CD14-positive monocyte (primary cell): ENCODE measurements at places on chromosomes 6 and 20.

DNA sequence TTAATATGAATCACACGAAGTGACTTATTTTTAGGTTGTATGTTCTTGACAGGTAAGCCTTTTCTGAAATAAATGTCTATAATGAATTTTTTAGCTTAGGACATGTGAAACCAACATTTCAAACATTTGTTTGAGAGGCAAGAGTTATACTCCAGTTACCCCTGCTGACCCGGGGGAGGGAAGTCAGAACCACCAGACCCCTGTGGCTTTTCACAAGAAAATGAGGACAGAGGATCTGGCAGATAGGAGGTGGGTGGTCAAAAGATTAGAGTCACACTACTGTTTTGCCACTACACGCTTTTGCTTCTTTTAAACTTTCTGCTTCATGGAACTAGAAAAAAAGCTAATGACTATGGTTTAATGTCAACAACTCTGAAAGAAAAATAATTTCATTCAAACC lies 27.5 kb upstream of the ADGRF4 start:
- DNase-seq: no peak

DNA sequence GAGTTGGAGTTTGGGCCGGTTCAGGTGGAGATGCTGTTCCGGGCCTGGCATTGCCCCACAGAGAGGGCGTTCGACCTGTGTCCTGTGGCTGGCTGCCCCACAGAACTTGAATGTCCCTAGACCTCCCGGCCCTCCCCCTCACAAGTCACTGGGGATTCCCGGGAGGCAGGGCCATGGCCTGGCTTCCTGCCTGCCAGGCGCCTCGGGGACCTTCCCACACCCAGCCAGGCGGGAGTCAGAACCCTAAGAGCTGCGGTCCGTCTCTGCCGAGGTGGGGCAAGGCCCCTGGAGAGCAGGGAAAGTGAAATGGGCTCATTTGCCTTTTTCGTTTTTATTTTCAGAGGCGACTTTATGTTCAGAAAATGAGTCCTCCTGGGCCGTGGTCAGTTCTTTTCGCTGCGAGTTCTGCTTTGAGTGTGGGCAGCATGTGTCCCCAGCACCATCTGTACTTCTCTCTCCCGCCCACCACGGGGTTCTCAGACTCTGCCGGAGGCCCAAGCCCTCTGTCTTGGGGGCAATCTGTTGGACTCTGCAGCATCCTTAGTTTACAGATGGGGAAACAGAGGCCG lies 8.5 kb downstream of the RBM38 start:
- DNase-seq: no peak

DNA sequence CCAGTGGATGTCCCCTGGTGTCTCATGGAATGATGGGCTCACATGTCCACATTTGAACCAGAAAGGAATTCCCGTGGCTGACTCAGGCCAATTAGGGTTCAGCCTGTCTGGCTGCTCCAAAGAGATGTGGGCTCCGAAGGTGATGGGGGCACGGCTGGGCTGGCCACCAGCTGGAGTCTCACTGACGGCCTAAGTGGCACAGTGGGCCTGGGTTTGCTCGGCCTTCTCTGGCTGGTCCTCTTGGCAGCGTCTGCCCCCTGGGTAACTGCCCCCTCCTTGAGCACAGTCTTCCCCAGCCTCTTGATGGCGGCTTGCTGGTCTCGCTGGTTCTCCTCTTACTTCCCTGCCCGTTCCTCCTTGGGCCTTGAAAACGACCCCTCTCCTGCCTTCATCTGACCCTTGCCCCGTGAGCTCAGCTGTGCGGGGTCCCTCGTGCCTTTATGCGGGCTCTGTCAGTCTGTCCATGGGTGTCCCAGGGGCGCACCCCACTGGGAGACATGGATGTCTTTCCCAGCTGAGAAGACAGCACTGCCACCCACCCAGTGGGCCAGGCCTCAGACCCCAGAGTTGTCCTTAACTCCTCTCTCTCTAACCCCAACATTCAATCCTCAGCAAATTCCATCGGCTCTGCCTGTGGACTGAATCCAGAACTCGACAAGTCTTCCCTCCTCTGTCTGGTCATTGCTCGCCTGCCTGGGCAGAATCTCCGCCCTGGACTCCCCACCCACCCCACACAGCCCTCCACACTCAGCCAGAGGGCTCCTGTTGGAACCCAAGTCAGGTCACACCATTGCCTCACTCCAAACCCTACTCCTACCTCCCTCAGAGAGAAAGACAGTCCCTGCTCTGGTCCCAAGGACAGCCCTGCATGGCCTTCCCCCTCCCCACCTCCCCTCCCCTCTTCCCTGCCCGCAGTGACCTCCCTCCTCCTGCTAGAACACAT lies 78.7 kb downstream of the CEBPB start:
- DNase-seq: no peak

- DNase-seq: no peak
These were observed 60.5 kb downstream of the MTHFD1L start for GRCh38 chr6:150925976-150926375.

DNA sequence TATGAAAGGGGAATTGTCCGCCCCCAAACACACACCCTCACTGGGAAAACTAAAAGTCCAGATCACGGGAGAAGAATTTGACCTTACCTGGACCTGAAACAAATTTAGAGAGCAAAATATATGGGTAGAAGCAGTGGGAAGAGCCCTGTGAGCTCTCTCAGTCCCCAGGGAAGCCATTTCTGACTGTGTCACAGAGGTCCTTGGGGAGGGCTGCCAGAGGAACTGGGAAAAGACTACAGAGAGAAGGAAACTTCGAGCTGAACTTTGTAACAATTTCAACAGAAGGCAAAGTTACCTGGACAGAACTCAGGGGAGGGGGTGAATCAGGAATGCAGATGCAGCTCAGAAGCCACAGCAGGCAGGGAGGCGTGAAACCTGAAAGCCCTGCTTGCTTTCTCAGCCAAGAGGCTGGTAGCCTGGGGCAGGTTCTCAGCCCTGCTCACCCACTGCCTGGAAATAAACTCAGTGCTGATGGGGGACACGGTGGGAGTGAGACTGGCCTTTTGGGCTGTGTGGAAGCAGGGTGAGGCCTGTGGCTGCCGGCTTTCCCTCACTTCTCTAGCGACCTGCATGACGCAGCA lies 163.8 kb downstream of the TMEM200A start:
- no peak for DNase-seq

DNA sequence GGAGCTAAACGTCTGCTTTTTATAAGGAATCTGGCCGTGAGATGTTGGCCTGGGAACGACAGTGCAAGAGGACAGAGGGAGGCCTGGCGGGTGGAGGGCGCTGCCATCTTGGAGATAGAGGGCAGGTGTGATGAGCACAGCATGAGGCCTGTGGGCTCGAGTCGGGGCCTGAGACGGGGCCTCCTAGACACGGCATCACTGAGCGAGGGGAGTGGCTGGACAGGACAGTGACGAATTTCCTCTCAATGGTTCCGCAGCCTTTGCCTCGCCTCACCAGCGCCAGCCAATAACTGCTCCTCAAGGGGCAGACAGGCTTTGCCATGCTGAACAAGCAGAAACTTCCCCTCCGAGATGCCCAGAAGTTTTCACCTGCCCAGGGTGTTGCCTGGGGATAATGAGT lies 376.7 kb downstream of the THBS2 start:
- DNase-seq: no peak

DNA sequence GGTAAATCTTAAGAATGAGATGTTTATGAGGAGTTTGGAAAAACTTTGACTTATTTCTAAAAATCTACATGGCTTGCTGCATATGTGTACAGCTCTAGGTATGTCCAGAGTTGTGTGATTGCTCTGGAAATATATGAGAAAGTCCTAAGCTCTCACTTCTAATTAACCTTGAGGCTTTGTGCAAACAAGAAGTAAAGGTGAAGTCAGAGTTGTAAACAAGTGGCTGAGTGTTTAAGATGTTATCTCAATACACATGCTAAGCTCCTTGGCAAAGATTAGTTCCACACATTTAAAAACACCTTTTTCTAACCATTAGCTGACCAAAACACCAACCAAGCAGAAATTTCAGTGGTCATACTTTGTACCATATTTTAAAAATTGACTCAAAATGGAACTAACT lies 684.2 kb downstream of the HTR1B start:
- no peak for DNase-seq

DNA sequence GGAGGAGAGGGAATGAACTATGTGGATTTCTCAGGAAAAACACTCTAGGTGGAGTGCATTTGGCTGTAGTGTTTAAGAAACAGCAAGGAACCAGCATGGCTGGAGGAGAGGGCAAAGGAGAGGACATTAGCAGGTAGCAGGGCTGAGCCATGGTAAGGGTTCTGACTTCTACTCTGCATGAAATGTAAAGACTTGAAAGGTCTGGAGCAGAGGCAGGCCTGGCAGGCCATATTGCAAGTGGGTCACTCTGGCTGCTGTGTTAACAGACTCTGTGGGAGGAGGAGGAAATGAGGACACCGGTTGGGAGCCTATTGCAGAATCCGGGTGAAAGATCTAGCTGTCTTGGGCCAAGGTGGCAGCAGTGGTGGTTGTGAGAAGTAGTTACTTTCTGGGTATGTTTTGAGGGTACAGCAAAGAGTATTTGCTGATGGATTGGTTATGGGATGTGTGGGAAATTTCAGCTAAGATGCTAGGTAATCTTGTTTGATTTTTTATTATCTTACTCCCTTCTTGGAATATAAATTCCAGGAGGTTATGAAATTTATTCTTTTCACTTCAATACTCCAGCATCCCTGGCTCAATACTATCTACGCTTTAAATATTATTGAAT lies 115.9 kb upstream of the BCLAF1 start:
- no peak for DNase-seq

- DNase-seq: no peak
These were observed 13.5 kb downstream of the EYA4 start for GRCh38 chr6:133254552-133255228.

- no peak for DNase-seq
These were observed 18.3 kb downstream of the HIVEP2 start for GRCh38 chr6:142926494-142927270.

GRCh38 chr20:40481337-40481736 lies 207.7 kb downstream of the MAFB start:
- no peak for DNase-seq

- no peak for DNase-seq
These were observed 42.8 kb downstream of the SOBP start for GRCh38 chr6:107532706-107533105.

GRCh38 chr6:144617191-144617590 lies 332.1 kb downstream of the UTRN start:
- no peak for DNase-seq

DNA sequence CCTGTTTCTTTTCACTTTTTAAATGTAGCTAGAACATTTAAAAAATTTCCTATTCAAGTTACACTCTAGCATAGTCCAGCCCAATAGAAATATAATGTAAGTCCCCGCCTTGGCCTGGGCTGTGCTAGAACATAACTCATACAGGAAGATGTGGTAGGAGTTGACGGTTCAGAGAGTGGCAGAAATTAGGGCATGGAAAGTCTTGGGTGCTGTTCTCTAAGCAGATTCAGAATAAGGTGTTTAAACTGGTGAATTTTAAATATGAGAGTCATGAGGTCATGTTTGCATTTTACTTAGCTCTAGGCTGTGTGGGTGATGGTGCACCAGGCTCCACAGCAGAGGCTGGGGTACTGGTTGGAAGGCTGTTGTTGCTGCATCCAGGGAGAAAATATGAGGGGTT lies 256.5 kb downstream of the FARS2 start:
- no peak for DNase-seq

- DNase-seq: no peak
These were observed 185.9 kb downstream of the UST start for GRCh38 chr6:148932731-148933130.

DNA sequence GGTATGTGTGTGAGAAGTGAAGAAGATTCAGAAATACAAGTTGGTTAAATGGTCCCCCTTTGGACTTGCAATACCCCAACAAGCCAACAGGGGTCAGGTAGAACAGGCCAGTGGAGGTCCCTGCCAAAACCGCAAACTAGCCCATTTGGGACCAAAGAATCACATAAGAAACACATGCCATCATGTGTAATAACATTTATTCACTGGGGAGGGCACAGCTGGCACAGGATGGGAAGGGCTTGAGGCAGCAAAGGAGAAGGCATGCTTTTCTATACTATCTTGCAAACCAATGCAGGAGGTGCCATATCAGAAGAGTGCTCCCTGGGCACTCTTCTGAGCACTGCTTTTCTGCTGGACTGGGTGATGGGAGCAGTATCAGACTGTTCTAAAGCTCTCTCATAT lies 116.1 kb upstream of the TRAF3IP2 start:
- peak; percentile 14 for DNase-seq

GRCh38 chr6:142914369-142914768 lies 30.6 kb downstream of the HIVEP2 start:
- DNase-seq: peak; percentile 35

GRCh38 chr20:24393903-24394302 lies 75.5 kb upstream of the SYNDIG1 start:
- DNase-seq: no peak

DNA sequence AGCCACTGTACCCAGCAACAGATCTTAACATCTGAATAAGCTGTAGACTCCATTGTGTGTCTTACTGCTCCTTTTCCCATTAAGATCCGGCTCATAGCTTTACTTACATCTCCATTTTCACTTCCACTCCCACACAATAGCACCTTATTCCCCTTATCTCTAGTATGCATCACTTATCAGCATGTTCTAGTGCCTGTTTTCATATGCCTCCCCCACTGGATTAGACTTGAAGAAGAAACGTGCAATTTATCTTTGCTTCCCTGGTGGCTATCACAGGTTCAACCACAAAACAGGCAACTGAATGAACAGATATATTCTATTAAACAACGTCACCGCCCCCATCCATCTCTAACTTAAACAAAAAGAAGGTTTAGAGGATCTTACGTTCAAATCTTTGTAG lies 12.1 kb downstream of the SSR1 start:
- no peak for DNase-seq

GRCh38 chr6:25064006-25064405 lies 128.2 kb upstream of the RIPOR2 start:
- no peak for DNase-seq

- no peak for DNase-seq
These were observed 117.5 kb downstream of the PLCB4 start for GRCh38 chr20:9186396-9186795.

GRCh38 chr20:32006841-32007786 lies 3.1 kb upstream of the CCM2L start:
- no peak for DNase-seq

DNA sequence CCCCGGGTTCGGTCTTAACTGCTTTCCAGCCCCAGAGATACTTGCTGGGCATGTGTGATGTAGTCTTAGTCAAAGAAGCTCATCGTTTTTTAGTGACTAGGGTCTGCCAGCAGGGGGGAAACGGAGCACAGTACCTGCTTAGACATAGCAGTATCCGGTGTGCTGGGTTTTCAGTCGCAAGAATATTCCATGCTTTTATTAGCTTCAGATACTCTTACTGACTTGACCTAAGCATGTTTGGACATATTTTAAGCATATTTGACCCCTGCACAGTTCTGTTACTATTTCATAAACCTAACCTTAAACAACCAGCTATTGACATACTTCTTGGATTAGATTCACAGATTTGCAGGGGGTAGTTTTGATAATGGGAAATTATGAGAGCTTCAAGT lies 3.0 kb downstream of the E2F3 start:
- DNase-seq: peak; percentile 69

GRCh38 chr6:156775717-156776116 lies 1.5 kb upstream of the ARID1B start:
- no peak for DNase-seq

DNA sequence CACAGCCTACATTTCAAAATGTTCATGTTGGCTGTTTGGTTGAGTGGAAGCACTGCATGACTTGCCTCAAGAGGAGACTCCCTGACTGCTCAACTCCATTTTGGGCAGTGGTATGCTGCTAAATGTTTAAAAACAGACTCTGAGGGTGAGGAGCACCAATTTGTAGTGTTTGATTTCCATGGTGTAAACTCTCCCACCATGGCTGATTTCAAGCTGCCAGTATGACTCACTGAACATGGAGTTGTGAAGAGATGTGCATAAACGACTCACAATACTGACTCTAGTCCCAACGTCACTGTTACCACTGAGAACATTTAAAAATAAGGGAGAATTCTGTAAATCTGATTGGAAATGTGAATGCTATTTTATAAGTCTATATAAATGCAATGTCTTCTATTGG lies 70.4 kb downstream of the BACH2 start:
- no peak for DNase-seq
